ENCODE measurements at places on chromosomes 6 and 20.

DNA sequence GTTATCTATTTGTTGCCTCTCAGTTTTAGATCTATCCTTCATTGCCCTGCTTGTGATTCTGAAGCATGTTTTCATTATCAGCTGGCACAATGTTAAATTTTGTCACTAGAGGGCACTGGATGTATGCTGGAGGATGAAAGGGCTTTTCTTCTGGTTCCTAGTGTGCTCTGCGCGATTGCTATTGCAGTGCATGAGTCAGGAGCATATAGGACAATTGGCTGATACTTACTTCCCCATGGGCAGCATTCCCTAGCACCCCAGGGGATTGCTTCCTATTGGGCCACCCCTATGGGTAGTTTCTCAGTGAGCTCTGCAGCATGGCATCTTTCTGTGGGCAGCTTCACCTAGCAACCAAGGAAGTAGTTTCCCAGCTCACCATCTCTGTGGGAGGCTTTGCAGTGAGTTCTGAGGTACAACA is 280.3 kb upstream of the SYNCRIP start:
- DNase-seq = no peak

DNA sequence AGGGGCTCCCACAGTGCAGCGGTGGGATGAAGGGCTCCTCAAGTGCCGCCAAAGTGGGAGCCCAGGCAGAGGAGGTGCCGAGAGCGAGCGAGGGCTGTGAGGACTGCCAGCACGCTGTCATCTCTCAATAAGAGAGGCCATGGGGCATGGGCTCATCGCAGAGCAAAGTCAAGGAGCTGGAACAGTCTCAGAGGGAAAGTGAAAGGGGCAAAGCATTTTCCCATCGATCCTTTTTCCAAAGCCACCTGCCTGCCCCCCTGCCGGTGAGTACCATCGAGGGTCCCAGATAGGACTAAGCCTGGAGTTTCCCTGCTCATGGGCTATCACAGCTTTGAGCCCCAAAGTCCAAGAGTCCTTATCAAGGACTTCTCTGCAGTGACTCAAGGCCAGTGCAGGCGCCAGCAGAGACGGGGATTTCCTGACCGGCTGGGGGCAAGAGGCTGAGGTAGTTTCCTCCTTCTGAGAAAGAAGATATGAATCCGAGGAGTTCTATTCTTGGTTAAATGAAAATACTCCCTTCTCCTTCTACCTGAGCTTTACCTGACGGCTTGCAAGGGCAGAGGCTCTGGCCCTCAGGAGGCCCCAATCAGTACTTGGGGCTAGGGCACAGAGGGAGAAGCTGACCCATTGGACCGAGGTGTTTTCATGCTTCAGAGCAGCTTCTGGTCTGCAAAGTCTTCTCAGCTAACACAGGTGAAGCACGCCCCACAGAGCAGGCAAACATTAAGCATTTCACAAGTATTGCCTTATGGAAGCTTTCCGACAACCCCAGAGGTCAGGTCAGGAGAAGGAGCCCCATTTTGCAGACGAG is 22.6 kb downstream of the ETV7 start:
- DNase-seq = no peak

DNA sequence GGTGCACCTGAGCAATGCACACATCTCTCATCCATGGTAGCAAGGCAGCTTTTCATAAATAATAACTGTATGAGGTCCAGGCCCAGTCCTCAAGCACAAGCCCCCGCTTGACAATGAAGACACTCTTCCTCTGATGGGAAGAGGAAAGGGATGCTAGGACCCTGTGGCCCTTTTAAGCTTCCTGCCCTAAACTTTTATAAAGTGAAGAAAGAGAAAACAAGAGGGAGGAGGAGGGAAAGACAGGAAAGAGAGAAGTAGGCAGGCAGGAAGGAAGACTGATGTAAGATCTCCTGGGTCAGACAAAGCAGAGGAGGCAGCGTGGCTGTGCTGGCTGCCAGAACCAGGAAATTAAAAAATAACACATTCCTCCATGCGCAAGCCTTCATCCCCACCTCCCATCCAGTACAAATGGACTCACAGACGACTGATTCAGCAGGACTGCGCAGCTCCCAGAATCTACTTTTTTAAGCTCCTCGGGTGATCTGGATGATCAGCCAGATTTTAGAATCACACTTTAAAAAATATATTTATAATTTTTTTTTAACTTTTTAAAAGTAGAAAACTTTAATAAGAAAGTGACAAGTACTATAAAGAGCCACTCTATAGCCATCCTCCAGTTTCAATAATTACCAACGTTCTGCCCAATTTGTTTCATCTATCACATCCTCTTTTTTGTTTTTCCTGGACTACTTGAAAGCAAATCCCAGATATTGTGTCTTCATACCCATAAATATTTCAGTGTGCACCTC is 16.5 kb downstream of the TNFAIP3 start:
- DNase-seq = peak; percentile 48

DNA sequence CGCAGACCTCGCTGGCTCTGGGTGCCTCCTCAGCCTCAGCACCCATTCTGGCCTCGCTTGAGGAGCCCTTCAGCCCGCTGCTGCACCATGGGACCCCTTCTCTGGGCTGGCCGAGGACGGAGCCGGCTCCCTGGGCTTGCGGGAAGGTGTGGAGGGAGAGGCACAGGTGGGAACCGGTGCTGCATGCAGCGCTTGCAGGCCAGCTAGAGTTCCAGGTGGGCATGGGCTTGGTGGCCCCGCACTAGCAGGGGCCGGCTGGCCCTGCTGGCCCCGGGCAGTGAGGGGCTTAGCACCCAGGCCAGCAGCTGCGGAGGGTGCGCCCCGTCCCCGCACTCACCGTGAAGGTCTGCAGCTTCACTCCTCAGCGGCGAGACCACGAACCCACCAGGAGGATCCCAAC is 30.4 kb downstream of the DEFB114 start:
- peak; percentile 28 for DNase-seq

- DNase-seq = no peak
Observed at GRCh38 chr6:106799031-106799894, 169.9 kb downstream of the QRSL1 start.

- DNase-seq = no peak
Observed at GRCh38 chr6:106098383-106099234, 12.5 kb downstream of the PRDM1 start.

GRCh38 chr20:22339946-22340345 is 244.4 kb downstream of the FOXA2 start:
- no peak for DNase-seq

GRCh38 chr6:111522393-111523020 is 39.5 kb upstream of the REV3L start:
- no peak for DNase-seq

DNA sequence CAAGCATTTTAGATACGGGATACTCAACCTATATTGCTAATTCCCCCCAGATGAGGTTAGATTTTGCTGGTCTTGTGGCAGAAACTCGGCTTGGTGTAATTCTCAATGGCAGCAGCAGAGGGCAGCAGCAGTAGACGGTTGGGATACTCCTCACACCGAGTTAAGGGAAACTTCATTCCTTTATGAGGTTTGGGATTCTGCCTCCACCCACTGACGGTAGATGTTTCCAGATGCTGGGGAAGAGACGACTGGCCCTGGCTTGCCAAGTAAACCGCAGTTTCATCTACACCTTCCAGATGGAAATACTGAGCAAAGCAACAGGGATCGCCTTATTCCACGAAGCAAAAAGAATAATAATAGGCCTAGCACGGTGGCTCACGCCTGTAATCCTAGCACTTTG is 8.2 kb upstream of the TBC1D7 start:
- DNase-seq = peak; percentile 89

- DNase-seq = no peak
Observed at GRCh38 chr20:51387125-51387875, 155.2 kb downstream of the NFATC2 start.

GRCh38 chr6:68701159-68701558 is 66.1 kb downstream of the ADGRB3 start:
- no peak for DNase-seq

GRCh38 chr6:151747896-151748295 is 59.6 kb upstream of the ESR1 start:
- DNase-seq = no peak
